Heart left ventricle (tissue), 16 donors: ENCODE measurements at places on chromosomes 6 and 20. TPM values are rescaled to one million over a fixed set of nuclear protein-coding genes. Genes with fewer than 3 reads are reported as not detected.
A peak's percentile ranks its signal among the peaks of the same experiment; 100 is the strongest.

- peak; percentile 56 for DNase-seq
- H3K27ac ChIP-seq: no peak within 1 kb of the TSS
- H3K27me3 ChIP-seq: peaks cover 16% of the 10 kb centered on the region
- peak within 1 kb of the TSS; percentile 41 for H3K4me3 ChIP-seq
Observed at GRCh38 chr6:24357336-24358218, at the start of gene DCDC2. Gene DCDC2 (minus strand): TSS chr6:24358059. CDS start chr6:24357750, 309 bp downstream.

GRCh38 chr6:20830576-20830975 is 296.3 kb downstream of the CDKAL1 start:
- peaks cover 9% of the 10 kb centered on the region for H3K4me1 ChIP-seq
- H3K36me3 ChIP-seq: no peaks in the 10 kb centered on the region
- no peaks in the 10 kb centered on the region for H3K27me3 ChIP-seq
- H3K27ac ChIP-seq: no peak overlapping the region
- DNase-seq: no peak

GRCh38 chr6:39428152-39428551 is 105.7 kb upstream of the KCNK16 start:
- no peak for DNase-seq
- H3K4me1 ChIP-seq: no peaks in the 10 kb centered on the region
- H3K27me3 ChIP-seq: no peaks in the 10 kb centered on the region
- H3K36me3 ChIP-seq: no peaks in the 10 kb centered on the region
- H3K4me3 ChIP-seq: no peak overlapping the region
- H3K27ac ChIP-seq: no peak overlapping the region

ELOVL4 gene
- 0.25 TPM for total RNA-seq
